ENCODE measurements at places on chromosomes 6 and 20. TPM values are rescaled to one million over a fixed set of nuclear protein-coding genes. Genes with fewer than 3 reads are reported as not detected.

The OR2B2 gene
- not detected for total RNA-seq

The VGLL2 gene
- not detected for total RNA-seq

The CEP43 gene
- total RNA-seq: 43.9 TPM

The CAGE1 gene
- 0.11 TPM for total RNA-seq

The CLPSL1 gene
- not detected for total RNA-seq

The SLC22A16 gene
- not detected for total RNA-seq

The GHRH gene
- not detected for total RNA-seq

The CALHM5 gene
- total RNA-seq: 0.17 TPM

The OR2B6 gene
- total RNA-seq: not detected

The RNF182 gene
- total RNA-seq: 3.6 TPM

The BMP5 gene
- 0.49 TPM for total RNA-seq

The PDYN gene
- 0.65 TPM for total RNA-seq

The RAD21L1 gene
- total RNA-seq: not detected

The VARS2 gene
- total RNA-seq: 52.5 TPM

The COL9A1 gene
- 5.6 TPM for total RNA-seq

The ARMH2 gene
- total RNA-seq: not detected

The KIF6 gene
- total RNA-seq: 0.62 TPM

The TGM2 gene
- 0.37 TPM for total RNA-seq

The SPATA25 gene
- 1.4 TPM for total RNA-seq

The MAFB gene
- total RNA-seq: 3.7 TPM

The COL19A1 gene
- total RNA-seq: 0.19 TPM
